ENCODE measurements at places on chromosomes 3 and 15. TPM values are rescaled to one million over a fixed set of nuclear protein-coding genes. Genes with fewer than 3 reads are reported as not detected.

ELL3 gene
- 1.2 TPM for total RNA-seq

CCNB2 gene
- total RNA-seq = 38.6 TPM

CLRN1 gene
- not detected for total RNA-seq

PDZRN3 gene
- total RNA-seq = not detected

ISLR2 gene
- not detected for total RNA-seq

PGBD4 gene
- 3.7 TPM for total RNA-seq

PODXL2 gene
- 9.2 TPM for total RNA-seq

ISY1 gene
- total RNA-seq = 73.8 TPM

CSPG5 gene
- total RNA-seq = 2.0 TPM

TAGLN3 gene
- 0.33 TPM for total RNA-seq

GRCh38 chr3:160097478-160097877 lies 108.8 kb downstream of the IL12A start:
- no peak for DNase-seq

- no peak for DNase-seq
Observed at GRCh38 chr3:50090984-50091383, 2.3 kb downstream of the RBM5 start.

- DNase-seq = no peak
Observed at GRCh38 chr3:183988216-183988790, 29.4 kb downstream of the ABCC5 start.

DNA sequence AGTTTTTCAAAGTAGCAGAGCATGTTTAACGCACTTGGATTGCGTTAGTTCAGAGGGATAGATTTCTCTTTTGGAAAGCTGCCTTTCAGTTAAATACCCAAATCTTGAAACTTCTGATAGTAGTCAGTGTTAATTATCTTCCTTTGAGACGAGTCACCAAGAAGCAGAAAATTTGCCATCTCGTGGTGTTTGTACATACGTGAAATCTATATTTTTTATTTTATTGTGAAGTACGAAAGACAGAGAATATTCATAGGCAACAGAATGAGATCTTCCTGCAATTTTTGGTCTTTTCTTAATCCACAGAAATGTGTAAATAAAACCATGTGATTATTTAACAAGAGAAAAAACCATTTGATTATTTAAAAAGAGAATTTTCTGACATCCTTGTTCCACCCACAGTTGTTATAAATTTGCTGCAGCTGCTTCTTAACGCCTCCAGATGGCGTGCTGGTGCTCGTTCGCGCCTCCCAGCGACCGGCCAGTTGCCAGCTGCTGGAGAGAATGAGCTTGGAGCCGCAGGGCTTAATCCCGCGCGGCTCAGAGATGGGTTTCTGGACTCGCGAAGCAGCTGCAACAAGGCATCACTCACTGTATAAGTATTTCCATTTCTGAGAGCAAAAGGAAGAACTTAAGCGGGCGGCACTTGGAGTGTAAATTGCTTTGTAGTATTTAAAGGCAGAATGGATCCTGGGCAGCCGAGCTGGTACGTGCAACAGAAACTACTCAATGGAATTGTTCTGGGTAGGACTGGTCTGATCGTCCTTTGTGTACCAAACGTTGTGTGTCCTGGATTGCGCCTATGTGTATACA lies 10.5 kb upstream of the SLITRK3 start:
- peak; percentile 78 for DNase-seq

DNA sequence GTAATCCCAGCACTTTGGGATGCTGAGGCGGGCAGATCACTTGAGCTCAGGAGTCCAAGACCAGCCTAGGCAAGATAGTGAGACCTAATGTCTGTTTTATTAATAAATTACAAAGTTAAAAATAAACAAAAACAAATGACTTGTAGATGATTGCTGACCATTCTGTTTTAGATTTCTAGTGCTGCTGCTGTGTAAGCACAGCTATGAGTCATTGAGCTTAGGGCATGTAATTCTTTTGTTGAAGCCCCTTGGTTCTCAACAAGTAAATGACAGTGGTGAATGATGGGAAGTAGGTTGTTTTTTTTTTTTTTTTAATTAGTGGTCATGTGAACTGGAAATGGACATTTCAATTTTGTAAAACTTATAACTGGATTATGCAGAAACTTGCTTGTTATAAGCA lies 63.3 kb downstream of the LEO1 start:
- no peak for DNase-seq

DNA sequence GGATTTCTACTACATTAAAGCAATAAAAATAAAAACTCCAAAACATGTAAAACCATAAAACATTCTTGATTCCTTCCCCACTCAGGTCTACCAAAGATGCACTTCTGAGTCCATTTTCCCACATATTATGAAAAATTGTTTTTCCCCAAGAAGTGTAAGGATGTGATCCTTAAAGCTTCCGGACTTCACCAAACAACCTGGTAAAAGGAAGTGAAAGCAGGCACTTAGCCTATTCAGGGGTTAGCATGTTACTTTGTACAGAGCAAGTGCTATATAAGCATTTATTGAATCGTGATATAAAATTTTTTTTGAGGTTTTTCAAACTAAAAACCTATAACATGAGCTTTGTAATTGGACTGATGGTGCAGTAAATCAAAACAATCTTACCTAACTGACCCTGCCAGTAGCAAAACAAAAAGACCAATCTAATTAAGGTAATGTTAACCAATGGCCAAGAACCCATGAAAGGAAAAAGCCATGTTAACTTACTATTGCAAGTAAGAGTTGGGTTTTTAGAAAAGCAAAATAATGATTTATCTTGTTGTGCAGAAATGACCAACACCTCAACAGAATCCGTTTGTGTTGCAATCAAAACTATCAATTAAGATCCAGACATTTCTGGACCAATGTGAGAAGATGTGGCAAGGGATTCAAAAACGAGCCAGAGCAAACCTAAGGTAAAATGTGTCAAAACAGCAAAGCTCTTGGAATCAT lies 1.8 kb downstream of the SETD2 start:
- DNase-seq = no peak

DNA sequence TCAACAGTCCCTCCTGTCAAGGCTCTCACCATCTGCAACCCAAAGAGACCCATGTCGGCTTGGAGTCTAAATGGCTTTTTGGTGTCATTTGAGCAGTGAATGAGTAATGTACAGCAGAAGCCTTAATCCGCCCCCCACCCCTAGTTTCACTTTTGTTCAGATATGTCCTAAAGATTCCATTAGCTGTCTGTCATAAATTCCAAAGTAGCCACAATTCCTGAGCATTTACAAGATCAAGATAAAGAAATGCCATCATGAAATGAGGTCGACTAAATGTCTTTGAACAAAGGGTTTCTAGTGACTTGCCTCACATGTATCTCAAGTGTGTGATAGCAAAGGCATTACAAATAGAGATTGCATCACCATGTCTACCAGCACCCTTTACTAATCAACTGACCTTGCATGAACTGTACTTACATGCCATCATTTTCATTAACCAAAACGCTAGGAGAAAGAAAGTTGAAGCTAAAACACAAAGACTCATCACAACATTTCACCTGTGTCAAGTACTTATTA lies 123.8 kb upstream of the PHLDB2 start:
- DNase-seq = no peak

- no peak for DNase-seq
Observed at GRCh38 chr3:67712259-67712658, 57.8 kb upstream of the SUCLG2 start.

- no peak for DNase-seq
Observed at GRCh38 chr15:98785807-98786621, 137.7 kb downstream of the IGF1R start.

DNA sequence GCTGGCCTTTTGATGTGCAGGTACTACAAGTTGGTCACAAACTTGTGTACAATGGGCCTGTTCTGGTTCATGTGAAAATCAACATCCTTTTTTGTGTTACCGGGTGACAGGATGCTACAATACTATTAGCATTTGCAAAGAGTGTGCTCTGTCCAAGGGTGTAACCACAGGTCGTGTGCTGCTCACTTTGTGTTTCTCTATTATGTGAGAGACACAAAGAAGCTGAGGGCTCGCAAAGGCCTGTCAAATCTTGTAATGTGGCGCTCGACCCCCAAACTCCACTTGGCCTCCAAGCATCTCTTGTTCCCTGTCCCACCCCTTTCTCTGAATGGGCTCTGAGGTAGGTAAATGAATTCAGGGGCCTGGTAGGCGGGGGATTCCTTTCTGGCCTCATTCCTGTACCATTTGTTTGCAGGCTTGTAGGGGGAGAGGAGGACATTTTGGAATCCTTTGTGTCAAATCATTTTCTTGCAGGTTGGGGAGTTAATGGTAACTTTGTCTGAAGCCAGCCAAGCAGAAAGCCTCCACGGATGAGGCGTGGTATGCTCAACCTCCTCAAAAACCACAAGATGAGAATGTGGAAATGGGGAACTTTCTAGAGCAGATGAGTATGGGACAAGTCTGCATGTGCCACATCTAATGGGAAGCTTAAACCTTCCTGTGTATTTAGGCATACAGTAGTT lies 109.1 kb downstream of the OPA1 start:
- DNase-seq = no peak

DNA sequence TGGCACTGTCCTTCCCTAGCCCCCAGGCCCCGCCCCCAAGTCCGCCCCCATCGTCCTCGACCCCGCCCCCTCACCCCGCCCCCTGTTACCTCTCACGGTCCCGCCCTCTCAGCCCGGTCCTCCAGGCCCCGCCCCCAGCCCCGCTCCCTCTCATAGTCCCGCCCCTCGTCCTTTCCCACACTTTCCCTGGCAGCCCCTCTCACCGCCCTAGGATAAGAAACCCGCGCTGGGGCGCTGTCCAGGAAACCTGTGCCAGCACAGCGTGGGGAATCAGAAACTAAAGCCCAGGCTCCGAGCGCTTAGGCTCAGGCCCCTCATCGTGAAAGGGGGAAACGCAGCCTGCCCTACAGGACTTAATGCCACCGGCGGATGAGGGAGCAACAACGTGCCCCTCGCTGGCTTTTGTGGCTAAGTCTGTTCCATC lies 20.9 kb downstream of the TRPM1 start:
- DNase-seq = peak; percentile 66

DNA sequence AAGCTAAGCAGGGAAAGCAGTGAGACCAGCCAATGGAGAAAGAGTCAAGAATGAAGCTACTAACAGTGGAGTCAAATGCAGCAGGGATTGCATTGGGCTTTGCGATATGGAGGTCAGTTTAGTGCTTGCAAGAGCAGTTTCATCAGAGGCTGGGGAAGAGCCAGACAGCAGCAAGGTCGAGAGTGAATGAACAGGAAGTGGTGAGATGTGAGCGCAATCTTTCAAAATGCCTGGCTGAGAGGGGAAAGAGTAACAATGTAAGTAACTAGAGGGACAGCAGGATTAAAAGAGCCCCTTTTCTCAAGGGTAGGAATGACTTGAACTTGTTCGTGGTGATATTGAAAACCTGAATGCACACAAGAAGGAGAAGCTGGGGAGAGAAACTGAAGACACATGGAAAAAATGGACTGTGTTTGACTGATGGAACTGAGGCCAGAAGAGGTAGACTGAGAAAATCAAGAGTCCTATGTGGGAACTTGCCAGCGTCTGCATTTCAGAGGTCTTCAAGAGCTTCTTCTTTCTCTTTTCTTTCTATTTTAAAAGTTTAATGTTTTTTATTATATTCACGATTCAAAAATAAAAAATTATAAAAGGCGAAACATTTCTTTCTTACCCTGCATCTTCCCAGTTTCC lies 30.6 kb upstream of the GPR160 start:
- DNase-seq = peak; percentile 82

DNA sequence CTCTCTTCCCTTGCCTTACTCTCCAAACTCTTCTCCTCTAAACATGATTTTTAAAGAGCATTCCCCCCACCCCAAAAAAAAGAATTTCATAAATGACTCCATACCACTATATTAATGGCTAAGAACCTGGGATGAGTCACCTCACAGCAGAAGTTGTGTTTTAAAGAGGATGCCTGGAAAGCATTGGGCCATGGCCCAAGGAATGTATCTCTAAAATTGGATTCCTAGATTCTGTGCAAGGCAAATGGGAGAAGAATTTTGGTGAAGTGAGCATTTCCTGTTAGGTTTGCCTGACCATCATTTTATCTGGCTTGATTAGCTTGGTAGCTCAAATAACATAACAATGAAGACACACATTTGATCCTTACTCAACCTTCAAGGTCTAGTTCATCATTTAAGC lies 251.4 kb downstream of the NR1D2 start:
- no peak for DNase-seq

GRCh38 chr15:90435652-90436337 lies 47.8 kb downstream of the IQGAP1 start:
- no peak for DNase-seq

DNA sequence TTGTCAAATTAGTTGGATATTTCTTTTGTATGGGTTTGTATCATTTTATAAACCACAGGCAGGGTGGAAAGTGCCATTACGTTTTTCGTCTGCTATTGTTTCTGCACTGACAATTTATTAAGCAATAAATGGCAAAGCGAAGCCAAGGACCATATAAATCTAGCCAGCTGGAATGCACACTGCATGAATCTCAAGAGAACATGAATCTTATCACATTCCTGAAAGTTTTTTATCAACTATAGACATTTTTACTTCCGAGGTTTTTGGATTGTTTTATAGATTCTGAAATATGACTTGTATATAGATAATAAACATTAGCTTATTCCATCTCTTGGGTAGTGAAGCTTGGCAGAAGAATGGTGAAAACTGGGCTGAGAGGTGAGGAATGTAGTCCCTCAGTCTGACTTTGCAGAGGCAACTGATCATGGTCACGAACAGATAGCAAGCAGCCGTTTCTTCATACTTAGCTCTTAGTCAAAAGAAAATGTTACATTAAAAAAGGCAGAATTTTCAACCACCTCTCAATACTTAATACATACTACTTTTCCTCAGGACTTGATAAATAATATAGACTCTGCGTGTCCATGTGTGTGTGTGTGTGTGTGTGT lies 102.7 kb downstream of the OSBPL10 start:
- no peak for DNase-seq

DNA sequence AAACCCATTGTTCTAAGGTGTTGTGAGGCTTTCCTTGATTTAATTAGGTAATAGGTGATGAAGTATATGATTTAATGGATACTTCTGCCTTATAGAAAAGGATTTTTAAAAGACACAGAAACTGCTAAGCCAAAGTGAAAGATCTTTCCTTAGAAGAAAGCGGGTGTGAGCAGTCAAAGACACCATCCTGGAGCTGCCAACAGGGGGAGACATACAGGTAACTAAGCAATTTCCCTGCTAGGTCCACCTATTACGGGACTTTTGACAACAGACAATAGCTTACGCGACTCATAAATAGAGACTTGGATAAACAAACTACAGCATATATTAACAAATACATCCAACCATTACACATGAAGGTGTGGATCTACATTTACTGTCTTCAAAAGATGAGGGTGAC lies 669.5 kb downstream of the SQOR start:
- DNase-seq = peak; percentile 57

GRCh38 chr3:98765721-98766120 lies 2.6 kb downstream of the ST3GAL6 start:
- DNase-seq = no peak

GRCh38 chr3:124714223-124714853 lies 15.9 kb upstream of the UMPS start:
- DNase-seq = no peak

DNA sequence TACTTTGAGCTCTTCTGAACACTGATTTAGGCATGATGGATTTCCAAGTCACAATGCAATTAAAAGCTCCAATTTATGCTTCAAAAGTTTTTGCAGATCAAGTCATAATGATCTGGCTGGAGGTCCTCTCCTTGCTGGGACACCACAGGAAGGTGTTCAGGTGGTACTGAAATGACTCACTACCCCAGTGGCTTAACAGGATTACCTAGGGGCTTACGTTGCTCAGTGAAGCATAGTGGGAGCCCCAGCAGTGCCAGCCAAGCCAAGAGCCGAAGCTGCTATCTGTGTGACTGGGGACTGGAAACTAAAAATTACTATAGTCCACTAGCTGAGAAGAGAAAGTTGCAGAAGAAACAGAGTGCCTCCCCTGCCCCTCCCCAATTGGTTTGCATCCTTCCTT lies 110.1 kb upstream of the LPP start:
- DNase-seq = no peak
